Activated CD4-positive, alpha-beta T cell treated with anti-CD3 and anti-CD28 coated beads for 4 hours (primary cell): ENCODE measurements at places on chromosomes 6 and 20.

DNA sequence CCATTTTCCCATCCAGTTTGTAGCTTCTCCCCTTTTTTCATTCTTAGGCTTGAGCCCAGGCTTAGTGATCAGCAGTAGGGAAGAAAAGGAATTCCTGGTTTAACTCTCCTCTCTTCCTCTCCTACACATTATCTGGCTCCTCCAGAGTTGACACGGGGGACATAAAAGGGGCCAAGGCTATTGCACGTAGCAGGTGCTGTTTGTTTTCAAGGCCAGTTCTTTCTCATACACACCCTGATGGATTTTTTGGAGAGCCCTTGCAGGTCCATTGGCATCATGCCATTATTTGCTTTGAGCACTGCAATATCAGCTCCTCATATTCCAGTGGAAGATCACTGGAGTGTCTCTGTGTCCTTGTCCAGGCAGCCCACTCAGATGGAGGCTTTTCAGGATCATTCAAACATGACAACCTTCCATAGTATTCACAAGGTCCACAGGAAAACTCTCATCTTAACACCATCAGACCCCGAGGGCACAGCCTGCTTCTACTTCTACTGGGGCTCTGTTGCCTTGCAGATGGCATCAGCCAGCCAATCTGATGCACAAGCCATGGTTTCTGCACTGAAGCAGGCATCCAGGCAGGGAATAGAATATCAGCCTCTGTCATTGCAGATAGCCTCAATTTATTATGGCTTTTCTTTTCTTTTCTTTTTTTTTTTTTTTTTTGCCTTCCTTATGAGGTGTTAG is 18.8 kb downstream of the PLCB4 start:
- DNase-seq, result no peak

DNA sequence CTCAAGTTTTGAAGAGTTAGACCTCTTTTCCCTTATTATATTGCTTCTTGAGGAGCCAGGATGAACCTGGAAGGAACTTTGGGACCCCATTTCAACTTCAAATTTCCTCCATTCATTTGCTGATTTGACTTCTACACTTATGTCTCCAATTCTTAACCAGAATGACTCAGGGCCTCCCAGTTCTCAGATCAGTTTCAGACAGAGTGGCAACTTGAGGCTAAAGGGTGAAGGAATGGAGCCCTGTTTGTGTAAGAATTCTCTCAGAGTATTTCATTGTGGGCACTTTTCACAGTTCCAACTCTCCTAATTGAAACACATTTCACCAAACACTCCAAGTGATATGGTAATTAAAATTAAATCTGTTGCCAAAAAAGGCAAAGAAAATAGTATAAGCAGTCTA is 109.0 kb upstream of the FLRT3 start:
- no peak for DNase-seq

DNA sequence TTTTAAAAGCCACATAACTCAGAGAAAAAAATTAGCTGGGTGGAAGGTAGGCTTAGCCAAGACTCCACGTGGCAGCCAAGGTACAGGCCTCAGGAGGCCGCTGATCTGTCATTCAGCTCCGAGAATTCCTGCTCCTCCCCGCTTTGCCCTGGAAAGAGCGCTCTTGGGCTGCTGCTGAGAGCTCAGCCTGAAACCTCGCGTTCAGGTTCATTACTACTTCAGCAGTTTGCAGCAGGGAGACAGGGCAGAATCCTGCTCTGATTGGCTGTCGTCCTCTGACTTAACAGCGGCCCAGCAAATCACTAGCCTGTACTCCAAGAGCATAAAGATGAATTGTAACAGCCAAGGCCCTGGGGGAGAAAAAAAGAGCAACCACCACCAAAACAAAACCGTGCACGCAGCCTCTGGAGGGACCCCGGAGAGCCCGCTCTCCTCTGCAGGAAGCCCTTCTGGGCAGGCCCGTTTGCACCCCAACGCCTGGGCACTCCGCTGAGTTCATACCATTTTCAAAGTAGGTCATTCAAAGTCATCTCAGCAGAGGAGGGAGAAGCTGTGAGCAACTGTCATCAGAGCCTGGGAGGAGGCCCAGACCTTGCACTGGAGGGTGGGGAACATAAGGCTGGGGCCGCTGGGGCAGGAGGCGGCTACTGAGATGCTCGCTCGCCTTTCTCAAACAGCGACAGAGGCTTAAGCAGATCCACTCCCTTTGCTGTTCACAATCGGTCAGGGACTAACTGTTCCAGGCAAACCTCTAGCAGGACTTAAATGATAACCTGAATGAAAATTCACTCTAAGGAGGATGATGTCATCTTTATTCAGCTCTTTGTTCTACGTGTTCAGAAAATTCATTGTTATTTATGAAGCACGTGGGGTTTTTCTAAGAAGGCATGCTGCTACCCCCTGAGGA is 42.3 kb upstream of the ATXN1 start:
- no peak for DNase-seq

GRCh38 chr6:10411971-10412460 is 2.9 kb downstream of the TFAP2A start:
- DNase-seq, result peak; percentile 27

DNA sequence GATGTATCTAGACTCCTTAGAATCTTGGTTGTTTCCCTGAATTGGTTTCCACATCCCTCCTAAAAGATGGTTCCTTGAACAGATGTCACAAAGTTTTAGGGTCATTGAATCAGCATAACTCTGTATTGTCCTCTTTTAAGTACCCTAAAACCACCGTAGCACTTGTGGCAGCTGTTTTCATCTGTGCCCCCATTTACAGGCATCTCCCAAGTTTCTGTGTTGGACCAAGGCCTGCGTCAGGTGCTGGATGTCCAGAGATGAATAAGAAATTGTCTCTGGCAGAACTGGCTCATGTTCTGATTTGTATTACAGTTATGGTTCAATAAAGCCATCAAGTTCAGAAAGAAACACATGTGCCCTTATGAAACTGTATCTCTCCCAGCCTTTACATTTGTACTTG is 48.3 kb downstream of the CTNNBL1 start:
- no peak for DNase-seq

DNA sequence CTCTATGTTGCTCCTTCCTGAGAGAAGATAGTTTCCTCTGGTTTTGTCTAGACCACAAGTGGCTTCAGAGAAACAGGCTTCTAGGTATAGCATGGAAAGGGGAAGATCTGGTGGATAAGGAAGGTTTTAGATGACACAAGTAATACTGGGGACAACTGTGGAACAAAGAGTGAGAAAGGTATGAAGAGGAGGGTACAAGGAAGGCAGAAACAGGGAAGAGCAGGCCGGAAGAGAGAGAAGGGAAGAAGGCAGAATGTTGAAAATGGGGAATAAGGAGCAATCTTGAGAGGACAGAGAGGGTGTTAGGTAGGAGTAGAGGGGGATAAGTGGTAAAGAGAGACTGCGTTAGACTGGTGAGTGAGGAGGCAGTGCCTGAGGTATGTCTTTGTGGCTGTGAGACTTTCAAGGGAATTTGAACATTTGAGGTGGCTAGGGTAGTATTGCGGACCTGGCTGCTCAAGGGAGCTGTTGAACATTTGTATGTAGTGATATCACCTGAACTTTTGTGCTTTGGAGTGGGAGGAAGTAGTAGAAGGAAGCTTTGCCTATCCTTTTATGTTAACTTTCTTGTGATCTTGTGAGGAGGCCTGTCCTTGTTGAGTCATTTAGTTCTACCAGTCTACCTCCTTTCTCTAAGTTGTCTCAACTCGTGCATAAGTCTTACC is 69.5 kb downstream of the FOXO3 start:
- no peak for DNase-seq

- no peak for DNase-seq
Measured at GRCh38 chr6:56374841-56375369, 127.5 kb upstream of the COL21A1 start.

DNA sequence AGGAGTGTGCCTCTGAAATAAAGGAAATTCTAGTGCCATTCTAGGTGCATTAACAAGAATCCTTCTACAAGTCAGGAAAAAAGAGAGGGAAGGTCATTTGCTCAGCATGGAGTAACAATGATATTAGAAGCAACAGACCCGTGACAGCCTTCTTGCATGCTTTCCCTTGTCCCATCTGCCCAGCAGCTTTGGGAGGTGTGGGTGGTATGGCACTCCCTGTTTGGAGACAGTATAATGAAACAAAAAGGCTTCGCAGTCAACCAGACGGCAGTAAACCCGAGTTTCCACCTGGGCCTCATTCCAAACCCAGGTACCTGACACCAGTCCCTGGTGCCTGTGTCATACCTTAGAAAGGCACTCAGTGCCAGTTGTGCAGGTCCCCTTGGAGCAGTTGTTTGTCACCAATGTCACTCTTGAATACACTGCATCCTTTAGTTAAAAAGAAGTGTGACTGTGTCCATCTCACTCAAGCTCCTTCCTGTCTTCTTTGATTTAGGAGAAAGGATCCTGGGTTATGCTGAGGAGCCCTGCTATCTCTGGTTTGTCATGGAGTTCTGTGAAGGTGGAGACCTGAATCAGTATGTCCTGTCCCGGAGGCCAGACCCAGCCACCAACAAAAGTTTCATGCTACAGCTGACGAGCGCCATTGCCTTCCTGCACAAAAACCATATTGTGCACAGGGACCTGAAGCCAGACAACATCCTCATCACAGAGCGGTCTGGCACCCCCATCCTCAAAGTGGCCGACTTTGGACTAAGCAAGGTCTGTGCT is 14.7 kb downstream of the STK35 start:
- no peak for DNase-seq

- no peak for DNase-seq
Measured at GRCh38 chr20:14064333-14064732, 69.0 kb downstream of the MACROD2 start.

GRCh38 chr20:63056236-63057170 is 49.7 kb upstream of the BHLHE23 start:
- peak; percentile 34 for DNase-seq

DNA sequence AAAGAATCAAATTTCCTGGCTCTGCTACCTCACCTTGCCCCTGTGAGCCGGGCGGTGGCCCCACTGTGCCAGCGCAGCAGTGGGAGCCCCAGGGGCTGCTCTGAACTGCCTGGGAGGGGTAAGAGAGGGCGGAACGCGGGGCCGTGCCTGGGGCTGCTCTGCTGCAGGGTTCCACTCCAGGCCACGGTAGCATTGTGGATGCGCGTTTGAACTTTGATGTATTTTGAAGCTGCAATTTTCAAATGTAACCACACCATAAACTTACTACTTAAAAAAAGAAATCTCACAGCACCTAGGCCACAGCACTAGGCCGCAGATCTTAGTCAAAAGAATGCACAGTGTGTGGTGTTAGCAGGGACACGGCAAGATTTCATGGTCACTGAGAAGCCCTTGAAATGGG is 57.5 kb downstream of the PRDM1 start:
- no peak for DNase-seq

DNA sequence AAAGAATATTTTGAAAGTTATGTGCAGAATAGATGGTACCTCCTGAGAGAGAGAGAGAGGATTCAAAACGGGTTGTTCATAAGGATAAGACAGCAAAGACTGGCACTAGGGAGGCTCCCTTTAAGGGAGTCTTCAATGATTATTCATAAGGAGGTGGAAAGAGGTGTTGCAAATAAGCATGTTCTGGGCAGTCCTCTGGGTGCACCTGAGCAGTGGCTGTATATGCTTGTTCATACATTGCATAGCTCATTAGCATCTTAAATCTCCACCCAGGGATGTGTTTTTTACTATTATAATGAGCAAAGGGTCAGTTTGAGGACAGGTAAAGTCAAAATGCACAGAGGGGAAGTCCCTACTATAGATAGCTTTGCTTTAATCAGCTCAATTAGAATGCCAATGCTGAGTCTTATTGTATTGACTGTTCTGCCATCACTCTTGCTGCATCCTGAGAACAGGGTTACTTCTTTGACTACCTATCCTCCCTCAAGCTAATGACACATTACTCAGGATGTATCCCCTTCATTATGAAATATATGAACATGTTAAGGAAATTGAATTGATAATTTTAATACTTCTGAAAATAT is 10.0 kb upstream of the SIRPG start:
- no peak for DNase-seq

- DNase-seq, result no peak
Measured at GRCh38 chr6:111603685-111604084, 2.0 kb downstream of the TRAF3IP2 start.

- DNase-seq, result no peak
Measured at GRCh38 chr20:34322267-34323105, 19.3 kb upstream of the AHCY start.

DNA sequence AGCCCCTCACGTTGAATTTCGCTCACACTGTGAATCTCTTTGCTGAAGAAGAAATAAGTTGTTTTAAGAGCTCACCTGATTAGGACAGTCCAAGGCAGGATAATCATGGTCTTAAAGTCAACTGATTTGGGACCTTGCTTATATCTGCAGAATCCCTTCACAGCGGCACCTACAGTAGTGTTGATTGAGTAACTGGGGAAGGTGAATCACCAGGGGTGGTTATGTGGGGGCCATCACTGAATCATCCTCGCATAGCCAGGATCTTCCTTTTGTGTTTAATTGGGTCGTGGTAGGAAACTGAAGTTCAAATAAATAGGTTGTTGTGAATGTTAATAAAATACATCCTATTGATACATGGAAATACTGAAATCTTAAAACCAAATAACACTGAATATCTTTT is 20.2 kb upstream of the MICA start:
- no peak for DNase-seq

DNA sequence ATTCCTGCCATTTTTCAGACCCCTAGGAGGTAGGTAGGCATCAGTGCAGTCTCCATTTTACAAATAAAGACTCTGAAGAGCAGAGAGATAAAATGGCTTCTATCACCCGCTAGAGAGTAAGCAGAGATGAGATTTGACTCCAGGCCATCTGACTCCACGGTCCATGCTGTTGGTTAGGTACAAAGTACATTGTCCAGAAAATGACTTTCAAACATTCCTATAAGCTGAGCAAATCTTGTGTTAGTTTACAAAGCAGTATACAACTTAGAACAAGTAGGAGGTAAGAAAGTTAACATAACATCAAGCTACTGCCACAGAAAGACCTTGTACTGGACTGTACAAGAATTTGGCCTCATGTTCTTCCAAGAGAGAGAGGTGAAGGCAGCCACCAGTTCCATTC is 14.9 kb downstream of the BTN1A1 start:
- DNase-seq, result no peak

DNA sequence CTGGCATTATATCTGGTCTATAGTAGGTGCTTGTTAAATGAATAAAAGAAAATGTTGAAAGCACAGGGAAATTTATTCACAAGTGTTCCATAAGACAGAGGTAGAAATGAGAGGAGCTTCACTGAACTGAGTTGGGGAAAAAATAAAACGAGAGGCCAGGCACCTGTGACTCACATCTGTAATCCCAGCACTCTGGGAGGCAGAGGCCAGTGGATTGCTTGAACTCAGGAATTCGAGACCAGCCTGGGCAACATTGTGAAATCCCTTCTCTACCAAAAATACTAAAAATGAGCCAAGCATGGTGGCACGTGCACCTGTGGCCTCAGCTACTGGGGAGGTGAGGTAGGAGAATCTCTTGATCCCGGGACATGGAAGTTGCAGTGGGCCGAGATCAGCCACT is 28.1 kb upstream of the IBTK start:
- DNase-seq, result no peak

GRCh38 chr6:106748547-106749207 is 119.3 kb downstream of the QRSL1 start:
- no peak for DNase-seq

DNA sequence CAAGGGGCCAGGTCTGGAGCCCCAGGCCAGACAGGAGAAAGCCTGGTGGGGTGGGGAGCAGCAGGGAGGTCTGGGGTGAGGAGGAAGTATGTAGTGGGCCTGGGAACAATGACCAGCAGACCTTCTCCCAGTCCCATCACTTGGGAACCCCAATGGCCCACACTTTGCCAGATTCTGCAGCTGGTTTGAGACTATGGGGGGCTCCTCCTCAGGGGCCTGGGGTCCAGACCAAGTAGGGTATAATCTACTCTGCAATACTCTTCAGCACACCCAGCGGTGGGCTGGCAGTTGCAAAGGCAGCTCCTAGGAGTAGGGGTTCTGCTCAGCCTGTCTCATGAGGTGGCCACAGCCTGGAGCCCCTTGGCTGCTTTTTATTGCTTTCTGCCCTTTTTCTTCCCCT is 52.8 kb downstream of the NPEPL1 start:
- DNase-seq, result no peak
